ENCODE measurements at places on chromosomes 2 and 18.

GRCh38 chr2:196318517-196319377, 147.4 kb upstream of the STK17B start:
- no peak for DNase-seq

GRCh38 chr2:160062292-160063005, at the start of gene PLA2R1:
TSS of gene PLA2R1 (minus strand) at chr2:160062615. CDS start at chr2:160062403, 212 bp downstream.
- no peak for DNase-seq

DNA sequence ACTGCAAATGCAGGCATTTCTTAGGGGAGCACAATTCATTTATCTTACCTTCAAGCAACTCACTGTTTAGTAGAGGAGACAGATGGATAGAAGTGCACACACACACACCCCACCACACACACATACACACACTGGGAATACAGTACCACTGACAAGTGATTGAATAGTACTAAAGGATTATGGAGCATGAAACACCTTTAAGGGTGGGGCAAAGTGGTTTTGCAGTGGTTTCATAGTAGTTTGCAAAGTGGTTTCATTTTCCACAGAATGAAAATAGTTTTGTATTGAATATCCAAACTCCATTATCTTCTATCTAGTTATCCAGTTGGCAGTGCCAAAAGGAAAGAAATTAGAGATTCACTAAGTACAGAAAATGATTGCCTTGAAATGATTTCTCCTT, 18.9 kb downstream of the KIF5C start:
- no peak for DNase-seq

- no peak for DNase-seq
These were observed 45.0 kb upstream of the ALPP start for GRCh38 chr2:232333361-232334135.

- DNase-seq, result no peak
These were observed 353.6 kb downstream of the MTX2 start for GRCh38 chr2:176622792-176623191.

GRCh38 chr2:13628122-13628521, 911.4 kb downstream of the TRIB2 start:
- DNase-seq, result no peak

GRCh38 chr2:229454934-229455631, 184.0 kb upstream of the PID1 start:
- no peak for DNase-seq

- DNase-seq, result no peak
These were observed 682.7 kb upstream of the FANCL start for GRCh38 chr2:58923869-58924268.

- no peak for DNase-seq
These were observed 187.8 kb upstream of the ERBB4 start for GRCh38 chr2:212726403-212726802.

DNA sequence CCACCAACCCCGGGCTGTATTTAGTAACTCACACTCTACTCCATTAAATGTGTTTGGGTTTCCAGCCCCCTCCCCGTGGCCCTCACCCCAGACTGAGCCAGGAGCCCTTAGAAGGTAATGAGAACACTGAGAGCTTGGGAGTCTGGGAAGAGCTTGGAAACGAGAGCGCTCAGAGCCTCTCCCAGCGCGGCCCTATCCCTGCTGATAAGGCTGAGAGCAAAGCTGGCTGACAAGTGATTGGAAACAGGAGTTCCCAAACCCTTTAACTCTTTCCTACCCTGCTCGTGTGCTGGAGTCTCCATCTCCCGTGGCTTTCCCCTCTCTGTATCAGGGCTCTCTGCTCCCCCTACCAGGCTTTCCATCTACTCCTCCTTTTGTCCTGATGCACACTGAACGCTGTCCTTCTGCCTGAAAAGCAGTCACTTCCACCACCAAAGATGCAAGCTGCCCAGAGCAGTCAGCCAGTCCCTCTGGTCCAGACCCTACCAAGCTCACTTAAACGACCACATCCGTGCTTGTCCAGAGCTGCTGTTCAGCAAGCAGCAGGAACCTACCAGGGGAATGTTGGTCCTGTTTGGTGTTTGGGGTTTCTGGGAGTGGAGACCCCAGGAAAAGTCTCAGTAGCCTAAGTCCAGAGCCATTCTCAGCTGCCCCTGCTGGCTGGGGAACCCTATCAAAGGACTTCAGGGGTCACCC, 100.0 kb upstream of the PKDCC start:
- no peak for DNase-seq

DNA sequence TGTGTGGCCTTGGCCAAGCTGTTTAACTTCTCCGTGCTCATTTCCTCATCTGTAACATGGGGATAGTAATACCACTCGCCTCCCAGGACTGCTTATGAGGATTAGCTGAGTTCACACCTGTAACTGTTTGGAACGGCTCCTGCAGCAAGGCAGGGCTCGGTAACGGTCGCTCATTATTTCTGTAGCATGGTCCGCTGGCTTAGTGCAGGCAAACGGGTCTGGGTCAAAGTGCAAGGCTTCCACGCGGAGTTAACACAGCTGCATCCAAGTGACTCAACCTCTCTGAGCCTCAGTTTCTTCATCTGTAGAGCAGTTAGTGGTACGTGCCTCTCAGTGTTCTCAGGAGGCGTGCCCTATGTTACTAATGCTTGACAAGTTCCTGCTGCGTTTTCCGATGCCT, 94.3 kb upstream of the YWHAQ start:
- no peak for DNase-seq

DNA sequence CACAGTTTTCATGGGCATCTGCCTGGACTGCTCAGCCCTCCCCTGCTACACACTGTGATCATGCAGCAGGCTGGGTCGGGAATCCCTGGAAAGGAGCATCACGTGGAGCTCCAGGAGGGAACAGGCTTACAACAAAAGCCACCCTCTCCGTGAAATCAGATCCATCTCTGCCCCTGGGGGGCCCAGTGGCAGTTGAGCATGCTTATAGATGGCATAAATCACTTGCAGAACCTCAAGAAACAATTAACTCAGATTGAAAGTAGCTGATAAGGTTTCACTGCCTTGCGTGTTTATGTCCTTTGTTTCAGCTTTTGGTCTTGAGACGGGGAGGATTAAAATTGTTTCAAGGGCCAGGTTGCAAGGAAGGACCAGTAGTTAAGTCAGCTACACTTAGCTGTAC, 354.8 kb upstream of the MEIS1 start:
- no peak for DNase-seq

DNA sequence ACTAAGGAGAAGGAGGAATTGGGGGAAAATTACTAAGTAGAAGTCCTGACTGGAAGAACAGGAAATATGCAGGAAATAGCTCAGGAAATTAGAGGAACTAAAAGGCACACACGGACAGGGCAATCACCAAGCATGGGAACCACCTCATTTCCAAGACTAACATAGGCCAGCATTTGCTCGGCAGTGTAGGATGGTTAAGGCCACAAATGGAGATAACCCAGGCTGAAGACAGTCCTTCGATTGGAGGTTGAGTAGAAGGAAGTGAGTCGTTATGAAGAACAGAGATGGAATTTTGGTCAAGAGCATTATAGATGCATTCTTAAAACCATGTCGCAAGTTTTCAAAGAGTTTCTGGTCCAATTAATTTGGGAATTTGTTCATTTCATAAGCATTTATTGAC, 401.4 kb downstream of the ALK start:
- no peak for DNase-seq

GRCh38 chr2:240358080-240358479, 77.4 kb upstream of the GPC1 start:
- DNase-seq, result no peak

GRCh38 chr18:30439174-30439573, 603.4 kb downstream of the DSC3 start:
- DNase-seq, result no peak
